ENCODE measurements at places on chromosomes 4 and X.

DNA sequence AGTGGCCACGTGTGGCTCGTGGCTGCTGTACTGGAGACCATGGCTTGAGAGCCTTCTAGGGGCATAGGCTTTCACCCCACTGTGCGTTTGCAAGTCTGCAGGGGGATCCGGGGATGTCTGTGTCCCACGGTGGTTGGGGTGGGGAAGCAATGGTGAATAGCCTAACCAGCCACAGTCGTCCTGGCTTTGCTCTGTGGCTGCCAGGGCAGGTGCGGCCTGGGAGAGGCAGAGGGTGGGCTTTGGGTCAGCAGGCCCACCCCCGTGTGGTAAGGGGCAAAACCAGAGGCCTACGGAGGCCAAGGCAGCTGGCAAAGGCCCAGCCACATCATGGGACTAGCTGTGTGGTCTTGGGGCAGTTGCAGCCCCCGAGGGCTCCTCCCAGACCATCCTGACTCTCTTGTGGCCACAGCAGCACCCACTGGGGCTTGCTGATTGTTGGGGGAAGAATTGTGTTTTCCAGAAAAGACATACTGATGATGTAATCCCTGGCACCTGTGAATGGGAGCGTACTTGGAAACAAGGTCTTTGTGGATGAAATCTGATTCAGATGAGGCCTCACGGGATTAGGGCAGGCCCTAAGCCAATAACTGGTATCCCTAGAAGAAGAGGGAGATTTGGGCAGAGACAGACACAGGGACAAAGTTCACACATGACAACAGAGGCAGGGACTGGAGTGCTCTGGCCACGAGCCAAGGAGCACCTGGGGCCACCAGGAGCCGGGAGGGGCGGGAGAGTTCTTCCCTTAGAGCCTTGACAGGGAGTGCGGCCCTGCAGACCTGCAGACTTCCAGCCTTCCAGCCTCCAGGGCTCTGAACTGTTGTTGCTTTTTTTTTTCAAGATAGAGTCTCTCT lies 2.9 kb downstream of the CPZ start:
- peak; percentile 14 for DNase-seq

DNA sequence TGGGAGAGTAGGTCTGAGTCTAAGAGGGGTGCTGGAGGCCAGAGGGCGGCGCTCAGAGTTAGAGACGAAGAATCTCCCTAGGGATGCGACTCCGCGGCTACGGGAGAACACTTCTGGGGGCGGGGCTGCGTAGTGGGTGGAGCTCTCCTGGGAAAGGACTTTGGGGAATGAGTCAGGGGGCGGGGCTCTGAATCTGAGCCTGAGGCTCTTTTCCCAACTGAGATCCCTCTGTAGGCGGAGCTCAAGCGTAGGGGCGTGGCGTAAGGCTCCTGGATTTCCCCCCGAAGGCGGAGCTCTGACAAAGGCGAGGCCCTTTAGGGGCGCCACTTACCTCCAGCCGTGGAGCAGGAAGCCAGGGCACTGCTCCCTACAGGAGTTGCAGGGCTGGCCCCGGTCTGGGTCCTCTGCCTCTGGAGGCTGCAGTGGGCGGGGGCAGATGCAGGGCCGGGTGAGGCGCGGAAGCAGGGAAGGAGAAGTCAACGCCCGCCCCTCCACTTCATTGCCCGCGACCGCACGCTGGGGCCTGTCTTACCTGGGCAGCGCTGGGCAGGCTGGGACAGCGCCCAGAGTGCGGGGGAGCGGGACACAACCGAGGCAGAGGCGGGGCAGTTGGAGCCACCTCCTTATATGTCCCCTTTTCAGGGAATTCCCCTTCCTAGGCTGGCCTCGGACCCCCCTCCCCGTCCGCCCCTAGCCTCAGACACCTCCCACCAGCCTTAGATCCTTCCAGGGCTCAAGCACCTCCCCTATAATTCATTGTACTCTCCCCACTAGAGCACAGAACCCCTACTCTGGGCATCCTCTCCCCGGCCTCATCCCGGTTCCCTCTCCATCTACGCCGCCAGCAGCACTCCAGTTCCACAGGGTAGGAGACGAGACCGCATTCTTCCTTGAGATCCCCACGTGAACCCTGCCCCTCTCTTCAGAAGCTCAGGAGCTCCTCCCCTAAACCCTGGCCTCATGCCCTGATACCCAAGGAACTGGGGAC lies 1.6 kb downstream of the PRICKLE3 start:
- peak; percentile 94 for DNase-seq

DNA sequence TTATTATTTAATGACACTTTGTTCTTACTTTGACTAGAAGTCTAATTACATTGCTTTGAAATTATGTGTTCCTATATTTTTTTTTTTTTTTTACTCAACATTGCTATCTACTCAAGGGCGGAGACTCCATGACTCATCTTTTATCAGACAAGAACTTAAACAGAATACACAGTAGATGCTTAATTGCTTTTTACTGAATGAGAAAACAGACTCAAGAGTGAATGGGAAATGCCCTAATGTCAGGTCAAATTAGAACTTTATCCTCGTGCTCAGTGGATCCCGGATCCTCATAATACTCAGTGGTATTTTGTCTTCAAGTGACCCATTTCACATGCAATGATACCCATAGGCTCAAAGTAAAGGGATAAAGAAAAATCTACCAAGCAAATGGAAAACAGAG lies 954.5 kb upstream of the IGFBP7 start:
- DNase-seq = no peak

DNA sequence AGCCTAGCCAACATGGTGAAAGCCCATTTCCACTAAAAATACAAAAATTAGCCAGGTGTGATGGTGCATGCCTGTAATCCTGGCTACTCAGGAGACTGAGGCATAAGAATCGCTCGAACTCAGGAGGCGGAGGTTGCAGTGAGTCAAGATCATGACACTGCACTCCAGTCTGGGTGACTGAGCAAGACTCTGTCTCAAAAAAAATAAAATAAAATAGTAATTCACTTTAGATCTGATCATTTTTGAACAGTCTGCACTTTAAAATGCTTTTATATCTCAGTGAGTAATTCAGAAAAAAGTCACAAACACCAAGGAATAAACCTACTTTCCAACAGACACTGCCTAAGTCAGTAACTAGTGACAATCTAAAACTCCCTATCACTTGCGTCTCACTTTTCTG lies 25.6 kb upstream of the CORIN start:
- no peak for DNase-seq

- DNase-seq = peak; percentile 66
These were observed 27.1 kb downstream of the CFAP299 start for GRCh38 chr4:80362578-80363181.

DNA sequence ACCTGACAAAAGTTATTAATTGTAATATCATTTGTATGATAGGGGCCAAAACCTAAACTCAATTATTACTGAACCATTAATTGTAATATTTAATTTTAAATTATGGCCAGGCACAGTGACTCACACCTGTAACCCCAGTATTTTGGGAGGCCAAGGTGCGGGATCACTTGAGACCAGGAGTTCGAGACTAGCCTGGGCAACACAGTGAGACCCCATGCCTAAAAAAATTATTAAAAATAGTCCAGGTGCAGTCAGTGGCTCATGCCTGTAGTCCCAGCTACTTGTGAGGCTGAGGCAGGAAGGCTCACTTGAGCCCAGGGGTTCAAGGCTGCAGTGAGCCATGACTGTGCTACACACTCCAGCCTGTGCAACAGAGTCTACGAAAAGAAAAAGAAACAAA lies 18.0 kb downstream of the PPAT start:
- DNase-seq = no peak

- DNase-seq = no peak
These were observed 64.8 kb downstream of the HPGD start for GRCh38 chr4:174457468-174457867.

DNA sequence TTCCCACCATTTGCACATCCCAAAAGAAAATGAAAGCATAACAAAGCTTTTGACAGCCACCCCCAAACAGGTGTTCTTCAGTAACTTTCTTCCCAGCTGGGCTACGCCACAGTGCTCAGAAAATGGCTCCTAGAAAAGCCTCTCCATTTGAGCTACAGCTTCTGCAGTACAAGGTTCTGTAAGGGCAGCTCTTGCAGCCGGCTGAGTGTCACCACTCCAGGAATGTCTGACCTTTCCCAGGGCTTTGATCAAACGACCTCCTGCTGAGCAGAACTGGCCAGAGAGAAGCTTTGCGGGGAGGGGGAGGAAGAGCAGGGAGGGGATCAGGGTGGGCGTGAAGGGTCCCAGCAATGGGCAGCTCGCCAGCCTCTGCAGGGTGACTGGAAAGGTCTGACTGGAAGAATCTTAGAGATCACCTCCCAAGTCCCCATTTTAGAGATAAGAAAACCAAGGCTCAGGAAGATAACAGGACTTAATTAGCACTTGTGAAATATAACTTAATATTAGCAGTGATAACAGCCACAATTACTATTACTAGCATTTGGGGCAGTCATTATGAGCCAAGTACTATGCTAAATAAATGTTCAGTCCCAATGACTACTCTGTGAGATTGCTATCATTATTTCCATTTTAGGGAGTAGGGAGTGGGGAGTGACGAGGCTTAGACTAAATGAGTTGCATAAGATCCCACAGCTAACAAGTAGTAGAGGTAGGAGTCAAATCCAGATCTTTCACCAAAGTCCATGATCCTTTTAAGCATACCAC lies 51.1 kb downstream of the LEF1 start:
- DNase-seq = peak; percentile 14

DNA sequence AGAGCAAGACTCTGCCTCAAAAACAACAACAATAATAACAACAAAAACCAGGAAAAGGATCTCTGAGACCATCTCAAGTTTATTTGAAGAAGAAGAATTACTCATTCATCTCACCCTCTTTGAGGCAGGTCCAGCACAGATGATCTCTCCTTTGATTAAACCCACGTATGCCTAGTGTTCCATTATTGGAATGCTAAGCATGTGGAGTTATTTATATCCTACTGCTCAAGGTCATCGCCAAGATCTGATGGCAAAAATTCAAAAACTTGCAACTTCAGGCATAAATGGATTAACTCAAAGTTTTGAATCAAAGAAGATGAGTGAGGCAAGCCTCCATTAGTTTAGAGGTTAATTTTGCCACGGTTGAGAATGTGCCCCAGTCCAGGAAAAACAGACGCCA lies 184.2 kb downstream of the DHRSX start:
- DNase-seq = no peak

- no peak for DNase-seq
These were observed 473.0 kb upstream of the NWD2 start for GRCh38 chr4:36771411-36772153.

DNA sequence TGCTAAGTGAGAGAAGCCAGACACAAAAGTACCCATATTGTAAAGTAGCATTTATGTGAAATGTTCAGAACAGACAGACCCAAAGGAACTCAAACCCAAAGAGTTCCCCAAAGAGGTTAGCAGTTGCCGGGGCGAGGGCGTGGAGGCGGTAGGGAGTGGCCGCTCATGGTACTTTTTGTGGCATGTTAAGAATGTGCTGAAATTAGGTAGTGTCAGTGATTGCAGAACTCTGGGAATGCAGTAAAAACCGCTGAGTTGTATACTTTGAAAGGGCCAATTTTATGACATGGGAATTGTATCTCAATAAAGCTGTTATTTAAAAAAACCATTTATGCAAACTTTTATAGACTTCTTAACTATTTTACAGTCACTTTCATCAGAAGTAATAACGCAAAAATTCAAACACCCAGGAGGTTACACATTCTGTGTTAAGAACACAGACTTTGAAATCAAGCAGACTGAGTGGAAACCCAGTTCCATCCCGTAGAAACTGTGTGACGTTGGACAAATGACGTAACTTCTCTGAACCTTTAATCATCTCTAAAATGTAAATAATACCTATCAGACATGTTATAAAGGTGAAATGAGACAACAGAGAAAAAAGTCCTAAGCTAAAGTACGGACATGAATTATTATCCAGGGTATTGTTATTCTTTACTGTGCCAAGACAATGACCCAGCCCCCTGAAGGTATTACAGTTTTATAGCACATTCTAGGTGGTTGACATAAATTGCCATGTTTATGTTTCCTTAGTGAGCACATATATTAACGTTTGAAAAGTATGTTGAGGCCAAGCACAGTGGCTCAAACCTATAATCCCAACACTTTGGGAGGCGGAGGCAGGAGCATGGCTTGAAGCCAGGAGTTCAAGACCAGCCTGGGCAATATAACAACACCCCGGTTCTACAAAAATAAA lies 19.7 kb downstream of the ZFP42 start:
- peak; percentile 68 for DNase-seq

GRCh38 chr4:106587558-106587957 lies 219.0 kb upstream of the GIMD1 start:
- DNase-seq = peak; percentile 61

GRCh38 chr4:102761906-102762305 lies 1.1 kb upstream of the MANBA start:
- no peak for DNase-seq

- no peak for DNase-seq
These were observed 405.4 kb downstream of the ANKRD50 start for GRCh38 chr4:124307143-124307542.

DNA sequence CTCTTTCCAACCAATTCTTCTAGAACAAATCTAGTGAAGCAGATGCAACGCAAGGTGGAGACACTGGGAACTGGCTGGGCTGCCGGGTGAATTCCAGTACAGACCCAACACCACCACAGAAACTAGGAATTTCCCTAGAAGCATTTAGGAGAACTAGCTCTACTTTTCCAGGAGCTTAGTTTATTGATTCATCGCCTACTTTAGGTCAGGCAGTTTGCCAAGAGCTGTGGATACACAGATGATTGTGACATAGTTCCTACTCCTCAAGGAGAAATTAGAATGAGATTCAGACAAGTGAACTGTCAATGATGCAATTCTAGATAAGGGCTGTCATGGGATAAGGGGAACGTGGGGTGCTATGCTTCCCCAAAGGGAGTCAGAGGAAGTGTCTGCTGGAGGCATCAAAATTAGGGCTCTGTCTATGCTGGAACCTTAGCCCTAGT lies 350.0 kb downstream of the CAMK2D start:
- DNase-seq = peak; percentile 94

DNA sequence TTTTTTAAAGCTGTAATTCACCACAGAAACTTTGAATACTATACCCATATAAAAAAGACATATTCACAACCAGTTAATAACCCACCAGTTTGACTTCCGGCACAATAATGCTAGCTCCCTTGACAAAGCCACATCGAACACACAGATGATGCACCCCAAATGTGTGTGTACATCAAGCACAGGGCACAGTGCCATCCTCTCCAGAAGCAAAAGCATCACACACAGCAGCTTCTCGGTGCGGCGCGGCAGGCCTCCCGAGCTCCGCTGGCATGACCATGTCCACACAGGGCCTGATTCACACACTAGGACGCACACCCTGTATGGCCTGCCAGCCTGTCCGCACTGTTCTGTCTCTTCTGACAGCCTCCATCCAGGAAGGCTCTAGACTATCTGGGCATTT lies 88.0 kb downstream of the LEF1 start:
- no peak for DNase-seq

DNA sequence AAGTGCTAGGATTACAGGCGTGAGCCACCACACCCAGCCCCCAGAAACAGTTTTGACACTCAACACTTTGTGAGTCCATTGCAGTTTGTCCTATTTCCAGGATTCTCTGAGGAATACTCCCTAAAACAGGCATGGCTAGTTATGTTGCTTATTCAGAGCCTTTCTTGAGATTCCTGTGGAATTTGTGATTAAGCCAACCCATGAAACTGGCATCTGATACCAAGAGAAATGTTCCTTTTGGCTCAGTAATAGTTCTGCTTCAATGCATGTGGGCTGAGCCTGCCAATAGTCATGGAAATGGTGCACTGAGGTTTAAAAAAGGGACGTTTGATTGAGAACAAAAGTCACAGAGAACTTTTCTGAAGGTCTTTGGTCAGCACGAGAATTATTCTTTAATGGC lies 241.7 kb downstream of the PPP1R2C start:
- no peak for DNase-seq

GRCh38 chr4:53855581-53856250 lies 208.7 kb downstream of the CHIC2 start:
- peak; percentile 21 for DNase-seq
